ENCODE measurements at places on chromosomes 1 and 21.
A peak's percentile ranks its signal among the peaks of the same experiment; 100 is the strongest.

DNA sequence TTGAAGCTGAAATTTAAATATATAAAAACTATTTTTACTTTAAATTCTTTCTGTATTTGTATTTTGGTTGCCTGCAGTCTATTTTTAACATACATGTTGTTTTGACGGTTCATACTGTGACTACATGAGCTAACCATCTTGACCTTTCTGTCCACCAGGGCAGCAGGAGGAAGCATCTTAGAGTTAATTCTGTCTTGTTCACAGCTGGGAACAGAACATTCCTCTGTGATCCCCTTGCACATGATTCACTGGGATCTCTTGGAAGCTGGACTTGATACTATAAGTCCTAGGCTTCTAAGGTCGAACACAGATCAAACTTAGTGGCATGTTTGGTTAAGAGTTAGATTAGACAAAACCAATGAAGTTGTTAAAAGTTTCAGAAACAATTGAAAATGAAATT lies 99.7 kb downstream of the NFIA start:
- DNase-seq: no peak

- DNase-seq: peak; percentile 70
These were observed 722 bp upstream of the TUT4 start for GRCh38 chr1:52553362-52554266.

DNA sequence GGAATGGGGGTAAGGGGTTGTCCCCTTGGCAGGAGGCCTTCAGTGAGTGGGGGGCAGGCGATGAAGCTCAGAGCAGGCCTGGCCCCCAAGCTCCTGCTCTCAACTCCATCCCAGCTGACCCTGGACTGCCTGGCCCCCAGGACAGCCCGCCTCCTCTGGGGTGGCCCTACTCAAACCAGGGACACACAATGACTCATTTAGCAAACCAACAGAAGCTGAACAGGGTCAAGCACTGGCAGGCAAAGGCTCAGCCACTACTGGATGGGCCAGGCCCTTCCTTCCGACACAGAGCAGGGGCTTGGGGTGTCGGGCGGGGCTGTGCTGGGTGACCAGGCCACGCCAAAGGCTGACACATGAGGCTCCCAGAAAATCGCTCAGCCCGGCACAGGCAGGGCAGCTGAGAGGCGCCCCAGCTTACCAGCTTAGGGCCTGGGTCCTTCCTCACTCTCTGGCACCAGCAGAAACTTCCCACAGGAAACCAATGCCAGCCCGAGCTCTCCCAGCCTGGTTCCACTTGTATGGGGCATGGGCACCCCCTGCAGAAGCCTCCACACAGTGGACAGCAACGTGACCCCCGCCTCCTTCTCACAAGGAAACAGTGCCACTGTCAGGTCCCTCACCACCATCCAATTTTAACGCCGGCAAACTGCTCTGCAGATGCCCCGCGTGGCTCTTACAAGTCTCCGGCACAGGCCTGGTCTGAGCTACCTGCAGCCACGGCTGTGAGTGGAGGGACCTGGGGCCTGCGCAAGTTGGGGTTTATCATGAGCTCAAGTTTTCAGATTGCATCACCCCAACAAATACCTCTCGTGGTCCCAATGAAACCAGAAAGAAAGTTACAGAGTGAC lies 114.3 kb downstream of the NPHP4 start:
- no peak for DNase-seq

DNA sequence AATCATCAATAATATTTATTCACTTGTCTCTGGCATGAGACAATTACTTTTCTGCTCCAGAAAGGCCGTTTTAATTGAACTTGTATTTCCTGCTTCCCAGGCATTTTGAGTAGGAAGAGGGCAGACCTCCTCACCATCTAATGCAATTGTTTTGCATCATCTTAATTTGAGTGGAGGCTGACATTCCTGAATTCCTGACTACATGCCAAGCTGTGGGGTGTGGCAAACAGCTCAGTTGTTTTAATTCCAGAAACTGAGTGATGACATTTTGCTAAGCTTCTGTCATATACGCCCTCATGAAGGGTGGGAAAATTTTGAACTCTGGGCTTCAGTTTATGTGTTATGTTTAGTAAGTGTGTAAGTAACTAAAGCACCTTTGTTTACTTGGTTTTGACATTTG lies 125.4 kb upstream of the USP25 start:
- DNase-seq: no peak

- DNase-seq: no peak
These were observed 823 bp upstream of the PRKAA2 start for GRCh38 chr1:56644064-56644918.

DNA sequence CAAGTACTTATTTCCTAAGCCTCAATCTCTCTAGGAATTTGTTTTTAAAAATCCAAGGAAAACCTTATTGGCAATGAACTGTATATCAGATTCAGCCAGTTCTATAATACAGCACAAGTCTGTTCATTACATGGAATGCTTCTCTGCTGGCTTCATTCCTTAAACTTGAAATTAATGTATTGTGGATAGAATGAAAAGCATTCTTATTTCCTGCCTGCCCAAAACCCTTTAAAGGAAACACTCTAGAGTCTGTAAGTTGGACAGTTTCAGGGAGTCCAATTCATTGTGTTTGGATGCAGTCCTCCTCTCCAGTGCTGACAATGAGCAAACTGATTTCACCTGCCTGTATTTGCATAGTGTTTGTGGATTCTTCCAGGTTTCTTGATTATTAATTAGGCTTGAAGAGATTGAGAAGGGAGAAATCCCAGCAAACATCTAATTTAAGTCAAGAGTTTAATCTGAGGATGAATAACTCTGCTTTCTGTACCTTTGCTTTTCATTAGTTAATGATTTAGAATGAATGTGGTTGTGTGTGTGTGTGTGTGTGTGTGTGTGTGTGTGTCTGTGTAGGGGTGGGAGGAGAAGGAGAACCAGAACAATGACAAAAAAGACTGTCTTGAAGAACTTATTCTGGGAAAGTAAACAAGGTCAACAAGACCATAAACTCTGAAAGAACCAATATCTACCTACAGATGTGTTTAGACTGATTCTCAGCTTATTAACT lies 61.2 kb downstream of the CACHD1 start:
- DNase-seq: no peak

GRCh38 chr21:17903929-17904639 lies 84.9 kb upstream of the C21orf91 start:
- no peak for DNase-seq

GRCh38 chr1:218298398-218298797 lies 13.3 kb downstream of the RRP15 start:
- no peak for DNase-seq

DNA sequence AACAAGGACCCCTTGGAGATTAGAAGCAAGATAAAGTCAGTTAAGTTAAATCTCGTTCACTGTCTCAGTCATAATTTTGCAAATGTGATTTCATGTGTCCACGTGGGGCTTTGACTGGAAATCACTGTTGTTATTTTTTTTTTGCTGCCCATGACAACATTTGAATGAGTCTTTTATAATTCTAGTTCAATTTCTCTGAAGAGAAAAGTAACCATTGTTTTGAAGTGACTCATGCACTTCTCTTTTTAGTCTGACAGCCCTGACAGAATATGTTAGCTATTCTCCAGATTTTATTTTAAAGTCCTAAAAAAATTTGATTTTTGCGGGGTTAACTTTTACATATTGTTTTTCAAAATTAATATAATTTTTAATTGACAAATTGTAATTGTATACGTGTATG lies 30.7 kb upstream of the NLRP3 start:
- DNase-seq: no peak

DNA sequence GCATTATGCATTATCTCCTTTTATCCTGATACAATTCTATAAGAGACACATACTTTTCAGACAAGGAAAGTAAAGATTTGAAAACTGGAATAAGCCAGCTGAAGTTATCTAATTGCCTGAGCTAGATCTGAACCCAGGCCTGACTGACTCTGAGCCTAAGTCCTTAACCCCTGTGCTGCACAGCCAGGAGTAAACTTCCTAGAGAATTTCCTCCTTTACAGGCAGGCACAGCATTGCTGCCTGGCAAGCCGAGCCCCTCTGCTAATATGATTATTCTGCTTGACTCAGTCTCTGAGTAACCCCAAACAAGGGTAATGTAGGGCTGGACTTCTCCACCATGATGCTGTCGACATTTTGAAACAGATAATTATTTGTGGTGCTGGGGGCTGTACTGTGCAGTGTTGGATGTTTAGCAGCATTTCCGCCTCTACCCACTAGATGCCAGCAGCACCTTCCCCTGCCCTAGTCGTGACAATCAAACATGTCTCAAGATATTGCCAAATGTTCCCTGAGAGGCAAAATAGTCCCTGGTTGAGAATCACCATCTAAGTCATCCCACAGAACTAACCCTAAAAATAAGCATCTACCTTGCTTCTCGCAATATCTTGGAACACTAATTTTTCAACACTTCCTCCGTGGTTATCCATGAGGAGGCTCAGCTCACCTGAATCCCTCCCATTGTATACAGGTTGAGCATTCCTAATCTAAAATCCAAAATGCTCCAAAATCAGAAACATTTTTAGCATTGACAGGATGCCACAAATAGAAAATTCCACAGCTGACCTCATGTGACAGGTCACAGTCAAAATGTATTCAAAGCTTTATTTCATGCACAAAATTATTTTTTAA lies 18.5 kb downstream of the CAMK1G start:
- no peak for DNase-seq

DNA sequence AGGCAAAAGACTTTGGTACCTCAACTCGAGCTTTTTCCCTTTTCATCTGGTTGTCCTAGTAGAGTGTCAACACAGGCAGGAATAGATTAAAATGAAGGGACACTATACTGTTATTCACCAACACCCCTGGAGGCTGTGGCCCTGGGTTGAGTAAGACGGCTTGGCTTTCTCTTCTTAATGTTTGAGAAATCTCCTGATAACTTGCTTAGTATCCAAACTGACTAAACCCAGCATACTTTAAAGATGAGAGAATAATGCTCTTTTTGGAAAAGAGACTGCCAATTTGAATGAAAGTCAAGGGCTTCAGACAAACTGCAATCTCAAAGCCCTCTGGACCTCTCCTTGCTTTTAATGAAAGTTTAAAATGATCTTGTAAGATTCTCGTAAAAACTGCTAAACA lies 2.6 kb upstream of the SLC30A1 start:
- no peak for DNase-seq

DNA sequence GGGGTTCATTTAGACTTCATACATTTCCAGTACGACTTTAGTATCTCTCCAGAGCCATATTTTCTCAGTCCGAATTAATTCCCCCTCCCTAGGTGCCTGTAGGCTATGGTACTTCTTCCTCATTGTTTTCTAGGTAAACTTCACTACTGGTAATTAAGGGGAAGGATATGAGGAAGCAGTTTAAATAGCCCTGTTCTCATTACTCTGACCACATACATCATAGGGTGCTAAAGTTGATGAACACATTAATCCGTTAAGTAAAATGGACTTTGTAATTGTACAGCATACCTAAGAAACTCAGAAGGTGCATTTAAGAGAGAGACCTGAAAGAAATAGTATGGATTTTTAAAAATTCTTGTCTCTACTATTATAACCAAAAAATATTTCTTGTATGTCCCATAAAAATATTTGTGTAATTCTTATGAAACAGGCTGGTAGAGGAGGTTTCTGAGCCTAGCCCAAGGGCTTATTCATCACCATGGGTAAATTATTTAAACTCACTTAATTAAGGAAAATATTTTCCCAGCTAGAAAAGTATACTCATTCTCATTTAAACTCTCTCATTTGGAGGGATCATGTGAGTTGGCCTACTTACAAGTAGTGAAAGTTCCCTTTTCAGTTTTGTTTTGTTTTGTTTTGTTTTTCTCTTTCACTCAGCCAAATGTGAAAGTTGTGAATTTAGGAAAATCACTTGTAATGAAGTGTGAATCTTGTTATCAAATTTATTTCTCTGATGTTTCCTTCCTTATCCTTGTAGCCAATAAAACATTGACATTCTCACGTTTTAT lies 2.0 kb downstream of the PRMT6 start:
- no peak for DNase-seq

- DNase-seq: no peak
These were observed 33.4 kb downstream of the FAM78B start for GRCh38 chr1:166133276-166133841.

DNA sequence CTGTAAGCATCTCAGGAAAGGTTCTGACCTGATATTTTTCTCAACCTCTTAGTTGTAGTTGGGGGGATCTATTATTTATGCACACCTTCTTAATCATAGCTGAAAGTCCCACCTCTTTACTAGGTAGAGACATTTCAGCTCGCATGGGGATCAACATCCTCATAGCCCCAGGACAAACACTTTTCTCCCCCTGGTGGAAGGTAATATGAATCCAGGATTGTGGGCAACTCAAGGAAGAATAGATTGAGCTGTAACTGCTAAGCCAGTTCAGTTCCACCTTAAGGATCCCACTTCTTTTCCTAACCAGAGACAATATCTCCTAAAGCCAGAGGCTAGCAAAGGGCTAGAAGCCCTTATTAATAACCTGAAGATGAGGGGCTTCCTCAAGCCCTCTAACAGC lies 25.4 kb upstream of the SMYD3 start:
- DNase-seq: no peak

DNA sequence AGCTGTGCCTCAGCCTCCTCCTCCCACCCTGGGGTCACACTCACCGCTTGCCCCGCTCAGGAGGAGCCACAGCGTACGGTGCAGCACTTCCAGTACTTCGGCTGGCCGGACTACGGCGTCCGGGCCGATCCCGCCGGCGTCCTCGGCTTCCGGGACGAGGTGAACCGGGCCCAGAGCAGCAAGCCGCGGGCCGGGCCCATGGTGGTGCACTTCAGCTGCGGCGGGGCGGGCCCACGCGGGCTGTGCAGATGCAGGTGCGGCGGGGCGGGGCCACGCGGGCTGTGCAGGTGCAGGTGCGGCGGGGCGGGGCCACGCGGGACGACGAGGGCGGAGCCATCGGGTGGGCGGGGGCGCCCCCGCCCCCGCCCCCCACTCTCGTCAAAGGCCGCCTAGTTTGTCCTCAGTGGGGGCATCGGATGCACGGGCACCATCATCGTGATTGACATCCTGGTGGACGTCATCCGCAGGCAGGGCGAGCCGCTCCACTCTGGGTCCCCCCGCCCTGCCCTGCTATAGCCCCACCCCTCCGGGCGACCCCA lies 5.5 kb downstream of the RNF223 start:
- no peak for DNase-seq

DNA sequence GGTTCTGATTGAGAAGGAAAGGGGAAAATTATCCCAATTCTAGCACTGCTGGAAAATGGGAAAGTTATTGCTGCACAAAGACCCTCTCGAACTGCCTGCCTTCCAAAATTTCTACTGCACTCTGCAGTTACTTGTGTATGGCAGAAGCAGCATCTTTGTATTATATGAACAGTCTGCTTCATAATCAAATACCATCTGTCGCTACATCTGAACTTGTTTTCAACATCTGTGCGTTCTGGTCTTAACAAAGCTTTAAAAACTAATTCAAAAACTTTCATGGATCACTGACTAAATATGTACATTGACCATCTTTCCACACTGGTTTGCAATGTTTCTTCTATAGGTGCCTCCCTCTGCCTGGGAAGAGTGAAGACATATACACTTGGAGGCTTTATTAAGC lies 79.2 kb downstream of the PROX1 start:
- DNase-seq: no peak
